ENCODE measurements at places on chromosomes 5 and 9. TPM values are rescaled to one million over a fixed set of nuclear protein-coding genes. Genes with fewer than 3 reads are reported as not detected.

DNA sequence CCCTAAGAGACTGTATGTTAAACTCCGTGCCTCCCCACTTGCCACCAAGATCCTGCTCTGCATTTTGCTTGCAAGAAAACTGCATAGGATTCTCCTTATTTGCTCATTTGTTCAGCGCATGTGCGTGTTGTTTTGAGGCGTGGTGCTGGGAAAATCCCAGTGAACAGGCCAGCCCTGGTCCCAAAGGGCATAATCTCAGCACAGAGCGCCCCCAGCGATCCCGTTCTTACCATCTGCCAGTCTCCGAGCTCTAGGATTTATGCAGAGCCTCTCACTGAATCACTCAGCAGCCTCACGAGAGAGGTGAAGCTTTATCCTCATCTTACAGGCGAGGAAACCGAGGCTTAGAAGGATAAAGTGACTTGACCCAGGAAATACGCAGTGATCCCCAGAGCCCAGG, 11.5 kb downstream of the PRRX2 start:
- no peak for DNase-seq

DNA sequence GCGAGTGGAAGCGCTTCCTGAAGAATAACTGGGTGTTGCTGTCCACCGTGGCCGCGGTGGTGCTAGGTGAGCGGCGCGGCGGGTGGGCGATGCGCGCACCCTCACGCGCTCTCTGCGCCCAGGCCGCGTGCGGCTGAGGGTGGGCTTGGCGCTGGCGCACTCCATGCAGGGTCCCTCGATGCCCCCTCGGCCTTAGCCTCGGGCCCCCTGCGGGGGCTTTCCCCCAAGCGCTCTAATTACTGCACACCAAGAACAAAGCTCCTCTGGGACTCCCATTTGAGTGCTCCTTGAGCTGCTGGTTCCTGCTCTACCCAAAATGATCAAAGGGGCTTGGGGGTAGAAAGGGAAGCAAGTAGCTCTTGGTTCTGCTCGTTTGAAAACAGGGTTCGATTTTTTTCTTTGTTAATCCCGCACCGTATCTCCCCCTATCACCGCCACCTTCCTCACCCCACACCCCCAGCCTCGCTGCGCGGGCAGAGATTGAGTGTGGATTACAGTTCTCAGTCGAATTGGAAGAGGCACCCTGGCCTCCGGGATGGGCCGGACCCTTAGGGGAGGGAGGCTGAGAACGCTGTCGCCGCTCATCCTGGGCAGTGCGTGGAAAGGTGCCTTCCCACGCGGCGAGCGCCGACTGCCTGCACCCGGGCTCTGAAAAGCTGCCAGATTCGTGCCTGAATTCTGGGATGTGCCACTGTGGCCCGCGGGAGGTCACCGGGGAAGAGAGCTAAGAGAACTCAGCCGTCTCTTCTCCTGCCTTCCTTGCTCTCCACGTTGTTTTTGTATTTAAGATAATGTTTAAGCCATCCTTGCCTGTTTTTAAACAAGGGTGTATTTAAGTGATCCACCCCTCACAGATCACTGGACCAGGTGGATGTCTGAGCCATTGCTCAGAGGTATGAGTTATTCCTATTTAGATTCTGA, 697 bp downstream of the SLC1A1 start:
- peak; percentile 63 for DNase-seq

GRCh38 chr5:35921930-35922329, 16.5 kb downstream of the CAPSL start:
- DNase-seq: no peak

- no peak for DNase-seq
Measured at GRCh38 chr5:110638970-110639902, 87.2 kb downstream of the TMEM232 start.

DNA sequence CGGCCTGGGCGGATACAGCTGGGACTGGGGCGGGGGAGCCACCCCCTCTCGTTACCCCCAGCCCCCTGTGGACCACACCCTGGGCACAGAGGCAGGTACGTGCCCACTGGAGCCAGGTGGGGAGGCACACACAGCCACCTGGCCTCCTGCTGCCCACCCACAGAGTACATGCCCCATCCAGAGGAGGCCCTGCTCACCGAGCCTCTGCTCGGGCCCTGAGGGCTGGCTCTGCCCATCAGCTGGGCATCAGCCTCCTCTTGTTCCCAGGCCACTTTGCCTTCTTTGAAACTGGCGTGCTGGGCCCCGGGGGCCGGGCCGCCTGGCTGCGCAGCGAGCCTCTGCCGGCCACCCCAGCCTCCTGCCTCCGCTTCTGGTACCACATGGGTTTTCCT, 6.3 kb downstream of the MAMDC4 start:
- DNase-seq: no peak

GRCh38 chr5:176528301-176528700, 8.9 kb downstream of the RNF44 start:
- DNase-seq: no peak

GRCh38 chr5:150112201-150113046, 26.1 kb upstream of the CSF1R start:
- no peak for DNase-seq

CXCL14 gene
- 2.4 TPM for total RNA-seq

GABRA1 gene
- total RNA-seq: 17.3 TPM

ANKDD1B gene
- not detected for total RNA-seq

ADAMTS19 gene
- total RNA-seq: 26.2 TPM
